ENCODE measurements at places on chromosomes 4 and X. TPM values are rescaled to one million over a fixed set of nuclear protein-coding genes. Genes with fewer than 3 reads are reported as not detected.

DNA sequence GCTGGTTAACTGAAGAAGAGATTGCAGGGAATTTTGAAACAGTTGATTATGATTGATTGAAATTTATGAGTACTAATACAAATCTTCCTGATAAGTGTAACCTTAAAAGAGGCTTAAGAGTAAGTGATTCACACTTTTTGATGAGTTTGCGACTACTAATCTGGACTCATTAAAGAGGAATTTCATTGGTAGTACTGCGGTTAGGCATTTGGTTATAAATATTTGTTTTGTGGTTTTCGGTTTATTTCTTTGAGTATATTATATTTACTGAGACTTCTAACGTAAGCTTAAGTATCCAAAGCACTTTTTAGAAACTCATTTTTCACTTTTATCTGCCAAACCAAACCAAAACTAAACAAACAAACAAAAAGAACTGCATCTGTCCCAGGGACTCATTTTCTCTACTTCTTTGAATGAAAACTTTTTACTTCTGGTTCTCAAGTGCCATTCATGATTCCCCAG lies 20.7 kb downstream of the SLIT2 start:
- DNase-seq: no peak

Gene ZC4H2
- 5.6 TPM for total RNA-seq

Gene CYLC1
- total RNA-seq: not detected

Gene TXK
- 2.5 TPM for total RNA-seq

DNA sequence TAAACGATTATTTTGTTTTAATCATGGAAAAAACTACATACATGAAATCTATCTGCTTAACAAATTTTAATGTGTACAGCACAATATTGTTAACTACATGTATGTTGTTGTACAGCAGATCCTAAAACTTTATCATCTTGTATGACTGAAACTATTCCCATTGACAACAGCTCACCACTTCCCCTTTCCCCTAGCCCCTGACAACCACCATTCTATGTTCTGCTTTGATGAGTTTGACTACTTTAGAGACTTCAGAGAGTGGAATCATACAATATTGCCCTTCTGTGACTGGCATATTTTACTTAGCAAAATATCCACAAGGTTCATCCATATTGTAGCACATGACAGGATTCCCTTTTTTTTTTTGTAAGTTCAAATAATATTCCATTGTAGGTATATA lies 185.9 kb downstream of the CFAP299 start:
- DNase-seq: no peak

Gene CT47B1
- not detected for total RNA-seq

GRCh38 chr4:157447195-157447594 lies 226.7 kb downstream of the GRIA2 start:
- no peak for DNase-seq

- DNase-seq: no peak
Observed at GRCh38 chr4:20341134-20341738, 89.5 kb downstream of the SLIT2 start.

GRCh38 chr4:127783026-127783769 lies 1.1 kb downstream of the HSPA4L start:
- peak; percentile 42 for DNase-seq

- no peak for DNase-seq
Observed at GRCh38 chr4:6513678-6514077, 41.3 kb upstream of the PPP2R2C start.

- no peak for DNase-seq
Observed at GRCh38 chr4:42671431-42672194, 14.7 kb upstream of the ATP8A1 start.

Gene PNMA6A
- total RNA-seq: 2.9 TPM

- DNase-seq: no peak
Observed at GRCh38 chrX:102846544-102847236, 90.4 kb upstream of the RAB40AL start.

GRCh38 chrX:42229533-42229932 lies 306.2 kb upstream of the CASK start:
- no peak for DNase-seq

Gene SPACA5
- not detected for total RNA-seq

Gene FGD1
- total RNA-seq: 8.7 TPM

DNA sequence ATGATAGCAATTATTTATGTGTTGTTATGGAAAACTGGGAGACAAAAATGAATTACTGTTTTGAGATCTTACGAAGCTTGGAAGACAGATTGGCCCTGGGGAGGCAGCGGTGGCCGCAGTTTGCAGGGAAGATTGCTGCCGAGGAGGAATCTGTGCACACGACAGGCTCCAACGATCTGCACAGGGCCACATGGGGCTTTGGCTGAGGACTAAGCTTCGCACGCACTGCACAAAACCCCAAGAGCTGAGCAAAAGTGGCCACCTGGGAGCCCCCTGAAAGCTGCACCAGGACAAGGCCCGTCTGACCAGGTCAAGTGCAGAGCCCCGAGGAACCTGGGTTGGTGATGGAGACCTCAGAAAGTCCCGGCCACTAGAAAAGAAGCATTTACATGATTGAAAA lies 5.2 kb upstream of the PDE6B start:
- no peak for DNase-seq

- DNase-seq: no peak
Observed at GRCh38 chr4:168667376-168667775, 170.5 kb downstream of the PALLD start.

DNA sequence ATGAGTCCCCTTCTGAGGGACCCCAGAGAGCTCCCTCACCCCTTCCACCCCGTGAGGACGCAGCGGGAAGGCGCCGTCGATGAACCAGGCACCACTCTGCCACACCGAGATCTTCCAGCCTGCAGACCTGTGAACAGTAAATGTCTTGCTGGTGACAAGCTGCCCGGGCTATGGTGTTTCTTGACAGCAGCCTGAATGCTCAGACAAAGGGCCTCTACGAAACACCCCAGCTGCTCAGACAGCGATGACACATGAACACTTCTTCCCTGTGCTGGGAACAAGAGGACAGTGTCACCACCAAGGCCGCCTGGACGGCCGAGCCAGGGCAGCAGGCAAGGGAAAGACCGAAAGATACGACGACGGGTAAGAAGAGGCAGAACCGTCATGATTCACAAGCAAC lies 30.6 kb upstream of the GTPBP6 start:
- no peak for DNase-seq

GRCh38 chrX:132022198-132022966 lies 720 bp upstream of the STK26 start:
- no peak for DNase-seq

GRCh38 chrX:118976599-118977340 lies 2.4 kb downstream of the LONRF3 start:
- peak; percentile 46 for DNase-seq

- peak; percentile 17 for DNase-seq
Observed at GRCh38 chrX:37871626-37872302, 24.4 kb upstream of the DYNLT3 start.

GRCh38 chr4:82774711-82775171 lies 23.9 kb downstream of the SCD5 start:
- no peak for DNase-seq

- no peak for DNase-seq
Observed at GRCh38 chr4:114921790-114922591, 191.4 kb downstream of the NDST4 start.

Gene SSX3
- total RNA-seq: not detected

Gene ODAPH
- total RNA-seq: not detected

GRCh38 chr4:139266583-139267257 lies 13.3 kb downstream of the MGARP start:
- DNase-seq: no peak

Gene SLC4A4
- total RNA-seq: 0.10 TPM

- no peak for DNase-seq
Observed at GRCh38 chr4:101596781-101597552, 193.6 kb upstream of the BANK1 start.

- DNase-seq: no peak
Observed at GRCh38 chrX:22575161-22575845, 302.6 kb downstream of the CBLL2 start.

DNA sequence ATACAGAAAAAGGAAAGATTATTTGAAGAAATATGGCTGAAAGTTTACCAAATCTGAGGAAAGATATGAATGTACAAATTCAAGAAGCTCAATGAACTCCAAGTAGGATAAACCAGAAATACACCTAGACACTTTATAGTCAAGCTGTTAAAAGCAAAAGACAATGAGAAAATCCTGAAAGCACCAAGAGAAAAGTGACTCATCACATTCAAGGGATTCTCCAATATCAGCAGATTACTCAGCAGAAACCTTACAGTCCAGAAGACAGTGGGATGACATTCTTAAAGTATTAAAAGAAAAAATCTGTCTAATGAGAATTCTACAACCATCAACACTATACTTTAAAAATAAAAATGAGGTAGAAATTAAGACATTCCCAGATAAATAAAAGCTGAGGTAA lies 223.8 kb upstream of the ZCCHC13 start:
- DNase-seq: no peak

- DNase-seq: no peak
Observed at GRCh38 chr4:25843340-25844097, 19.3 kb downstream of the SEL1L3 start.

Gene RPS6KA3
- total RNA-seq: 39.4 TPM

Gene GCNA
- total RNA-seq: 5.3 TPM

GRCh38 chrX:81202456-81202819 lies 536 bp downstream of the SH3BGRL start:
- no peak for DNase-seq

Gene DKC1
- 153 TPM for total RNA-seq

GRCh38 chrX:106009145-106009544 lies 29.4 kb downstream of the SERPINA7 start:
- DNase-seq: no peak

Gene DMRTC1B
- not detected for total RNA-seq

Gene CT45A2
- not detected for total RNA-seq

GRCh38 chrX:135185795-135186443 lies 14.7 kb upstream of the CT55 start:
- peak; percentile 62 for DNase-seq

- no peak for DNase-seq
Observed at GRCh38 chr4:126544276-126544675, 1088.5 kb upstream of the INTU start.

GRCh38 chr4:26360864-26361263 lies 40.0 kb downstream of the RBPJ start:
- DNase-seq: no peak

Gene MMRN1
- total RNA-seq: 0.12 TPM

- DNase-seq: no peak
Observed at GRCh38 chr4:170014359-170015011, 11.7 kb downstream of the MFAP3L start.

DNA sequence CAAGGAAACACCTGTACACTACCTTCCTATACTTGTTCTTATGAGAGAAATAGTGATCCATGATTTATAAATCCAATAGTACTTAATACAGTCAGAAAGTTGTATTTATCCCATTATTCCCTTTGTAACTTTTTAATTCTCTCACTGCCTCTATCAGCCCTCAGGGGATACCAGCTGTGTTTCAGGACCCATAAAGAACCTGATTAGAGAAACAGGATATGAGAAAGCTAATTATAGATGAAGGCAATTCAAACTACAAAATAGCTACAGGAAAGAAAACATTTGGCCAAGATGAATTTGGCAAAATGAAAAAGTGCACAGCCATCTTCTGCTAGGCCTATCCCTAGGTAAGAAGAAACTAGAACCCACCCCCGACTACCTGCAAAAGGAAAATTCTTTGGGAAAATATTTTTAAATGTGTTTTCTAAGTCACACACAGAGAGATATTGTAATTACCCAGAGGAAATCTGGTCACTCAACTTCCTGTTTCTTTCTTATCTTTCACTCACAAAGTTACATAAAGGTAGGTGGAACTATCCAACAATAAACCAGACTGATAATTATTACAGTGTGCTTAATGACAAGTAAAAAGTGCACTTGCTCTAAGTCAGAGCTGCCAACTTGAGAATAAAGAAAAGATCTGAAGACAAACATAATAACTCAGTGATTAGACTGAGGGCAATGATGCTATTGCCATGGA lies 836.5 kb upstream of the HTR2C start:
- no peak for DNase-seq

DNA sequence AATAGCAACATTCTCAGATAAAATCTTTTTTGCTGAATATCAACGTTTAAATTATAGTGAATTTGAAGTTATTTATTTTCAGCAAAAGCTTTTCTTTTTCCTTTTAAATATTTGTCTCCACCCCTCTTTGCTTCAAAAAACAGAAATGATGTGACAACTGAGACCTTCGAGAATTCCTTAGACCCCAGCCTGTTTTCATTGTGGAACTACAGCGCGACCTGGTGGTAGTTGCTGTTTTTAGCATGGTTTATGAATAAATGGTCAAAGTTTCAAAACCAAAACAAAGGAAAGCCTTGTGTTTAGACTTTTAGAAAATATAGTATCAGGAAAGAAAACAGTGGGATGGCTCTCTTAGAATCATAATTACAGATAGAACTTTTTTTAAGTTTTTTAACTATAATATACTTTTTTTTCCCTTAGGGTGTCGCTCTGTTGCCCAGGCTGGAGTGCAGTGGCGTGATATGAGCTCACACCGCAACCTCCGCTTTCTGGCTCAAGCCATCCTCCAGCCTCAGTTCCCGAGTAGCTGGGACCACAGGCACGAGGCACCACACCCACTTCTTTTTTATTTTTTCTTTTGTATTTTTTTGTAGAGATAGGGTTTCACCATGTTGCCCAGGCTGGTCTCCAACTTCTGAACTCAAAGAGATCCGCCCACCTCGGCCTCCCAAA lies 26.8 kb upstream of the TMEM184C start:
- peak; percentile 36 for DNase-seq

DNA sequence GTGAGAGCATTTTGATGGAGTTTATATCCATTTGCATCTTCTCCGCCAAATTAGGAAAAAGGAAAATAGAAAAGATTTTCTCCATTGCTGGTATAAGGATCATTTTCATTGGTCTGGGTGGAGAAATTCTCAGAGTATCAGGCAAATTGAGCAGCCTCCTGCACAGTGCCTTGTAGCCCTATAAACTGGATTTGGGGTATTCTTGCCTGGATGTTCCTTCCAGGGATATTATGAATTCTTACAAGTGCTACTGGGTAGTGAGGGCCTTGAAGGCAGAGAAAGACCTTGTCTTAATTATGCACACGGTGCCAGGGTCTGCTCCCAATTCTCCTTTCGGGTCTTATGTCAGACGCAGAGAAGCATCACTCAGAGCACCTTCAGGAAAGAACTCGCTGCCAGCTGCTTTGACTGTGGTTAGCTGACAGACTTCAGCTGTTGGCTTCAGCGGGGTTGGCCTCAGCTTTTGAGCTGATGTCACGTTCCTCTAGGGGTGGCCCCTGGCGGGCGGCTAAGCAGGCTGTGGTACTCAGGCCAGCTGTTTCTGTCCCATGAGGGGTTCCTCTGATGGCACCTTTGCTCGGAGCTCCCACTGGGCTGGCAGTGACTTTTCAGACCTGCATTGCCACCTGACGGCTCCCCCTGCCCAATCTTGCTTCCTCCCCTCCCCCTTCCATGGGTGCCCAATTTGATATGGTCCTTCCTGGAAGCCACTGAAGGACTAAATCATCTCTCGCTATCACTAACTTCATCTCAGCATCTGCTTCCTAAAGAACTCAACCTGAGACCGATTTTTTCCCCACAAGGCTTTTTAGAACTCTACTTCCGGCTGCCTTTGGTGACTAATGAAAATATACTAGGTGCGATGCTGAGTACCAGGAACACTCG lies 519.5 kb downstream of the BCOR start:
- DNase-seq: no peak

Gene FANCB
- 6.4 TPM for total RNA-seq

Gene SYTL5
- total RNA-seq: 0.17 TPM

Gene CT45A10
- not detected for total RNA-seq

Data from NCI-H460 (cell line).